ENCODE measurements at places on chromosomes 16 and 17.

- DNase-seq = peak; percentile 40
These were observed 295.8 kb downstream of the FOXL1 start for GRCh38 chr16:86874141-86874540.

DNA sequence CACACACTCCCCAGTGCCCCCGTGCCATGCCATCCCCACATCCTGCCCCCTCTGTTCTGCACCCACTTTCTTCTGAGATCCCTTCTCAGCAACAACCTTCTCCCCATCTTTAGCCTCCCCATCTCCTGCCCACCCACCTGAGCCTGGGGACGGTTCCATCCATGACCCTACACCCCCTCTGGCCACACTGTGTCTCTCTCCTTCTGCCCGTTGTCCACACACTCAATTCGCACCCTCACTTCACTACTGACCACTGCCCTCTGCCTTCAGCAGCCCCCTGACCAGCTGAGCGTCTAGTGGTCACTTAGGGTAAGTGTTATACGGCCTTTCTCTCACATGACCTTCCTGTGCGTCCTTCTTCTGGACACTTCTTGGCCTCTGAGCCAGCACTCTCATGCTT, 6.1 kb downstream of the ARHGAP27 start:
- no peak for DNase-seq

DNA sequence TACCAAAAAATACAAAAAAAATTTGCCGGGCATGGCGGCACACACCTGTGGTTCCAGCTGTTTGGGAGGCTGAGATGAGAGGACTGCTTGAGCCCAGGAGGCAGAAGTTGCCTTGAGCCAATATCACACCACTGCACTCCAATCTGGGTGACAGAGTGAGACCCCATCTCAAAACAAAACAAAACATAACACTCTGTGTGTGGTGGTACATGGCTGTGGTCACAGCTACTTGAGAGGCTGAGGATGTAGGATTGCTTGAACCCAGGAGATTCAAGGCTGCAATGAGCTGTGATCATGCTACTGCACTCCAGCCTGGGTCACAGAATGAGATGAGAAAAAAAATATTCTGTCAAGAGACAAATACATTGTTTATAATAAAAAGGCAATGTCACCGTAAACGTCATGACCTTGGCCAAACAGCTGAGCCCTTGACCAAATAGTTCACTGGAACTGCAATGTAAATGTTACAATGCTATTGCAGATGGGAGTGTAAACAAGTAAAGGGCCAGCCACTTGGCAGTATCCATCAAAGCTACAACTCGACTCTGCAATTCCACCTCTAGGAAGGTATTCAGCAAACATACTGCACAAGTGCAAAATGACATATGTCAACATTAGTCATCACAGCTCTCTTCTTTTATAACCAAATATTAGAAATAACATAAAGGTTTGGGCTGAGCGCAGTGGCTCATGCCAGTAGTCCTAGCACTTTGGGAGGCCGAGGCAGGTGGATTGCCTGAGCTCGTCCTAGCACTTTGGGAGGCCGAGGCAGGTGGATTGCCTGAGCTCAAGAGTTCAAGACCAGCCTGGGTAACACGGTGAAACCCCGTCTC, 16.9 kb downstream of the EARS2 start:
- DNase-seq = no peak

DNA sequence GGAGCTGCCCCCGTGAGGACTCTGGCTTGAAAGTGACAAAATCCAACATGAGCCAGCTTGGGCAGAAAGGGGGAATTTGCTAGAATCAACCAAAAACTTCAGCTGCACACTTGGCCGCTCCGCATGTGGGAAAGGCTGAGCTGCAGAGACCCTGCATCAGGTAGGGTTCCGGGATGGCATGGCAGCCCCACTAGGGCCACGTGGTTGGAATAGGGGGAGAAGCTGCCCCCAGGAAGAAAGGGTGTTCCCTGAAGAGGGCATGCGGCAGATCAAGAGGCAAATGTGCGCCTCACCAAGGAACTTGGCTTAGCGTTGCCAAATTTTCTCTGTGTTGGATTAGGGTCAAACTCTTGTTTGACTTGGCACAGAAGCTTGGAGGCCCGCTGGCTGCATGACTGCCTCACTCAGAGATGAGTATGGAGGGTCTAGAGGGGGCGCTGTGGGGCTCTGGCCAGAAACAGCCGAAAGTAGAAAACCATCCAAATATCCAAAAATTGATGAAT, 29.2 kb upstream of the WFIKKN2 start:
- no peak for DNase-seq

DNA sequence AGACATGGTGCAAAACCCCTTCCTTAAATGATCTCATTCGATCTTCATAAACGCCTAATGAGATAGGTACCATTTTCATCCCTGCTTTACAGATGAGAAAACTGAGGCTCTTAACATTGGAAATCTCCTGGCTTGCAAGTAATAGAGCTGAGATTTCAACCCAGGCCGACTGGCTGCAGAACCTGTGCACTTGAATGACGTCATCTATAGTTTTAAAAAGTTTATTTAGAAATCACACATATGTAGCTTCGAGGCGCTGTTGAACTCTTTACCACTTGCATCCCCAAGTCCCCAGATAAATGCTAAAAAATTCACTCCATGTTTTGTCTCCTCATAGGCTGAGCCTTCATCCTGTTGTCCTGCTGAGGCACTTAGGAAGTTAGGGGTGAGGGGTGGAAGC, 30.0 kb downstream of the CFAP52 start:
- DNase-seq = no peak

- no peak for DNase-seq
These were observed 155.4 kb downstream of the FOXL1 start for GRCh38 chr16:86733546-86734254.

GRCh38 chr17:16948587-16949376, 23.1 kb downstream of the TNFRSF13B start:
- DNase-seq = no peak

DNA sequence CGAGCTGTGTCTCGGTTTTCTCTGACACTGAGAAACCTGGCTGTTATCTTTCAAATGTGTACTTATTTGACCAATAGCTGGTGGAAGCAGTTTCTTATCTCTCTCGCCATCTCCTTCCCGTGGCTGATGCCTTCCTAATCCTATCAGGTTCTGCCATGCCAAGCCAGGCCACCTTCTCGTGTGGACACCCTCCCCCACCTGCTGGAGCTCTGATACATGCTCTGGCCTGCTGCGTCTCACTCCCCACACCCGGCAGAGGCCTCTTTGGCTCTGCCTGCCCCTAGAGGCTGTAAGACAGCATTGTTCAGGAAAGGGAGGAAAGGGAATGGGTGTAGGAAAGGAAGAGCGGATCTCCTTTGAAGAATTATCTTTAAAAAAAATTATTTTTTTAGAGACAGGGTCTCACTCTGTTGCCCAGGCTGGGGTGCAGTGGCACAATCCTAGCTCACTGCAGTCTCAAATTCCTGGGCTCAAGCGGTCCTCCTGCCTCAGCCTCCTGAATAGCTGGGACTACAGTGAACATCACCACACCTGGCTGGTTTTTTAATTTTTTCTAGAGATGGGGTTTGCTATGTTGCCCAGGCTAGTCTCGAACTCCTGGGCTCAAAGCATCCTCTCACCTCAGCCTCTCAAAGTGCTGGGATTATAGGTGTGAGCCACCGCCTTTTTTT, 7.5 kb upstream of the ARMC5 start:
- DNase-seq = peak; percentile 84

GRCh38 chr17:55872374-55872773, 121.5 kb downstream of the PCTP start:
- no peak for DNase-seq

DNA sequence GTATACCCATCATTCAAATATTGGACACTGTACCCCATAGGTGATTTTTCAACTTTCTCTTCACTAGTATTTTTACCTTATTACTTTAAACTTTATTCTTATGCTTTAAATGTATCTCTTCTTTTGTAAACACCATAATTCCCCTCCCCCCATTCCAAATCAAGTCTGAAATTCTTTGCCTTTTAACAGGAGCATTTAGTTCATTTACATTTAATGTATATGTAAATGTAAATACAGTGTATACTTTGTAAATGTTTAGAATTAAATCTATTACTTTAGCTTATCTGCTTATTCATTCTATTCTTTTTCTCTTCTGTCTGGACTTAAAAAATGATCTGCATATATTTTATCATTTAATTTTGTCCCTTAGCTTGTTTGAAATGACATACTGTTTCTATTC, 30.0 kb upstream of the ADGRG1 start:
- no peak for DNase-seq

DNA sequence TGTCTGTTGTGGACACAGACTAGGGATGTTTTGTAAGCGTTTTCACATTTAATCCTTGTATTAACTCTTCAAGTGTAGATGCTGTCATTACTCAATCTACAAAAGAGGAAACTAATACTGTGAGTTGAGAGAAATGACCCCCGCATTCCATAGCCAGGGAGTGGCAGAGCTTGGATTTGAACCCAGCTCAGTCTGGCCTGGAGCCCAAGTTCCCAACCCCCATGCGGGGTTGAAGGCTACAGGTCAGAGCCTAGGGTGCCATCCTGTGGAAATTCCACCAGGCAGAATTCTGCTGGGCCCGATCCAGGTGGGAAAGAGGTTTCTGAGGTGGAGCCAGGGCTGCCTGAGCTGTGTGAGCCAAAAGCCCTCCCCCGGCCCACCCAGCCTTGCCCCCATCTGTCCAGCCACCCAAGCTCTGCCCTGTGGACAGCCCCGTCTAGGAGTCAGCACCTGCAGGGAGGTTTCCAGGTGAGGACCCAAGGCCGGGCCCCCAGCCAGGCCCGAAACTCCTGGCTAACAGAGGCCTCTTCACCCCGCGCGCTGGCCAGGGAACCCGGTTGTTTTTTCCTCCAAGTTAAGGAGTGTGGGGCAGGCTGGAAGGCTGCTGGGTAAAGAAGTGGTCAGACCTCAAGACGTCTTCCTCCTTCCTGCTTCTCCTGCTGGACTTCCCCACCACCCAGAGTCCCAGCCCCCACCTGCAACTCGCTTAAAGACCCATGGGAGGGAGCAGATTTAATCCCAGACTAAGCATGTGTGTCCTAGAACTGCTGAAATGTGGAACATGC, 5.7 kb downstream of the MMP15 start:
- no peak for DNase-seq

DNA sequence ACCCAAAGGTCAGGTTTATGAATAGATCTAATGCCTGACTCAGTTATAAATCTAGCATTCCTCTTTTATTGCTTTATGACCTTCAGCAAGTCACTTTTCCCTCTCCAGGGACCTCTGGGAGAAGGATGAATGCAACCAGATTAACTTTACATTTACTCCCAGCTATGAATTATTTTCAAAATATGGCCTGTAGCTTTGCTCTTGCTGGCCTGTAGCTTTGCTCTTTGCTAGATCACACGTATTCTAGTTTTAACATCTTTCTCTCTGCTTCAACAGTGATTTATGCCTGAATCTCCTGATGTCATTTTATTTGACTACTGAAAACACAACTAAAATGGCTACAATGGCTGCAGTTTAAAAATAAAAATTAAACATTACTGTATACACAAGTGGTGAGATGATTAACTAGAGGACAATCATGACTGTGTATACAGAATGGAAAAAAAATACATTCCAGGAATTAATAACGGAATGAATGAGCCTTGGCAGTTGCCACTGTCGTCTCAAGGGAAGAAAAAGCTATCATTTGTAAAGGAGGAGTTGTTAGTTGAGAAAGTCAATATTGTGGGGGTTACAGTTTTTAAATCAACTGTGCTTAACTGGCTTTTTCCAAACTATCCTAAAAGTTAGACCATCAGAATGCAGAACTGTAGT, 434.5 kb upstream of the GOT2 start:
- DNase-seq = no peak

GRCh38 chr16:27020031-27020430, 46.7 kb upstream of the C16orf82 start:
- no peak for DNase-seq

GRCh38 chr16:4828567-4829321, 18.3 kb downstream of the GLYR1 start:
- DNase-seq = no peak

GRCh38 chr17:305090-305976, 47.3 kb downstream of the RPH3AL start:
- no peak for DNase-seq

DNA sequence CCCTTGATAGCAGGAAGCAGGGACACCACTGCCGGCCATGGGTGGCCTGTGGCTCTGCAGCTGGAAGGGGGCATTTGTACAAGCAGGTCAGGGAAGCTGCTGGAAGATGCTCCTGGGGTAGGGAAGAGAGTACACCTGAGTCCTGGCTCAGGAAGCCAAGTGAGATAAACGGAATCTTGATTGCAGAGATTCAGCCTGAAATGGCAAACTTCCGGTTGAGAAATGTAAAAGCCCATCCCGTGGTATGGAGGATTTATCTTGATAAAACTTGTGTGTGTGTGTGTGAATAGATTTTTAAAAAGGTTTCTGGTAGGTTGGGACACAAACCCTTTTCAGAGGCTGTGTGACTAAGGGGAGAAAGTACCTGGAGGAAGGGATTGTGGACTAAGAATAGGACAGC, 29.6 kb downstream of the C17orf100 start:
- DNase-seq = no peak

- peak; percentile 90 for DNase-seq
These were observed 578 bp downstream of the CCDC102A start for GRCh38 chr16:57535680-57536305.

- DNase-seq = no peak
These were observed 72.3 kb downstream of the TANGO6 start for GRCh38 chr16:68915589-68915988.

DNA sequence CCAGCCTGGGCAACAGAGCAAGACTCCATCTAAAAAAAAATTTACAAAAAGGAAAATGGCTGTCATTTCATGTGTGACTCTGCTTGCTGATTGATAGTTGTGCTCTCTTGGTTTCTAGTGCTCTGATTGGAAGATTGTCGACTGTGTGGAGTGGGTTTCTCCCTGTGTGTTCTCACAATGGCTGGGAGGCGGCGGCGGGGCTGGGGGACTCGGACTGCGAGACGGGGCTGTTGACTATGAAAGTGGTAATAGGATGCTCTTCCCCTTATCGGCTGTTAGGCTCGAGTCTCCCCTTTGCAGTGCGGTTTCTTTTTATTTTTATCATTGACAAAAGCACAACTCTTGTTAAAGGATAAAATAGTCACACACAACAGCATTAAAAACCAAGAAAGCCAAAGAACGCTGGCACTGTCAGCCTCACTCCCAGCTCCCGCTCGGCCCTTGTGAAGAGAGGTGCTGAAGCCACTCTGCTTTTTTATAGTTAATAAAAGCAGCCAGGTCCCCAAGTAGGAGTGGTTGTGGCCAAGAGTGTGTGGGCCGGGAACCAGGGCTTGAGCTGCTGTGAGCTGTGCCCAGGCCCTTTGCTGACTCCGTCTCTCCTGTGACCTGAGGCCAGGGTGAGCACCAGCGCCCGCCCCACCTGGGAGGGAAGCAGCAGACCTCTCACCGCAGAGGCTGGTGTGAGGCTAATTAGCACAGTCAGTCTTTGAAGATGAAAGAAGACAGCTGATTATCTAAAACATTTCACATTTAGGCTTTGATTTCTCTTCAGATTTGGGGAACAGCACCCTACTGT, 36.5 kb downstream of the TBCD start:
- no peak for DNase-seq

DNA sequence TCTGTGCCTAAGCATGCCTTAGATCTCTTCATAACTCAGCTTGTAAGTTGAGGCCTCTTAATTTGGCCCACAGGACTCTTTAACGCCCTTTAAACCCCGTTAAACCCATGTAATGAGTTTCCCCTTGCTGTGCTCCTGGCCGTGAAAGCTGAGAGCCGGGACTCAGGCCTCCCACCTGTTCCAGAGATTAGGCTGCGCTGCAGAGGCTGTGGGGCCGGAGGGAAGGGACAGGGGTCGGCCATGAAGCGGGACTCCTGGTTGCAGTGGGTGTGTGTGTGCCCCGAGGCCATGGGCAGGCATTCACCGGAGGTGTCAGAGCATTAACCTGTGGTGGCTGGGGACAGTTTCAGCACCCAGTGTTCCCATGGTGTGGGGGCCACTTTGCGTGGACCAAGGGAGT, 150.8 kb upstream of the IRX3 start:
- no peak for DNase-seq

- peak; percentile 81 for DNase-seq
These were observed 199.7 kb upstream of the ASIC2 start for GRCh38 chr17:33492731-33493265.
